Myocyte (in vitro differentiated cells): ENCODE measurements at places on chromosomes 5 and 9. TPM values are rescaled to one million over a fixed set of nuclear protein-coding genes. Genes with fewer than 3 reads are reported as not detected.

GRCh38 chr5:145980259-145980658, 43.9 kb downstream of the SH3RF2 start:
- no peak for DNase-seq

DNA sequence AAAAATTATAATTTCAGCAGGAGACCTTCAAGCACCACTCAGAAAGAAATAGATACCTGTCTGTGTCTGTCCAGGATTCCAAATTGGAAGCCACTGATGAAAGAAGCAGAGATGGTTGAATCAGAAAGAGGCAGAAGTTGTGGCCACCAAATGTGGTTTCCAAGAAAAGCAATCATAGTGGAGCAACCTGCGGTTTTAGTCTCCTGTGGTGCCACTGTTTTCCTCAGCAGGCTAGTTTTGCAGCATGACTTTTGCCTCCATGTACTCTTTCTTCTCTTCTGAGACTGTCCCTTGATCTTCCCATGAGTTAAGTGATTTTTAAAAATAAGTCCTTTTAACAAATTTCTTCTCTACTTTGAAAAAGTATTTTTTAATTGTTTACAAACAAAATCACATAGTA, 535.8 kb downstream of the CYLC2 start:
- no peak for DNase-seq

DNA sequence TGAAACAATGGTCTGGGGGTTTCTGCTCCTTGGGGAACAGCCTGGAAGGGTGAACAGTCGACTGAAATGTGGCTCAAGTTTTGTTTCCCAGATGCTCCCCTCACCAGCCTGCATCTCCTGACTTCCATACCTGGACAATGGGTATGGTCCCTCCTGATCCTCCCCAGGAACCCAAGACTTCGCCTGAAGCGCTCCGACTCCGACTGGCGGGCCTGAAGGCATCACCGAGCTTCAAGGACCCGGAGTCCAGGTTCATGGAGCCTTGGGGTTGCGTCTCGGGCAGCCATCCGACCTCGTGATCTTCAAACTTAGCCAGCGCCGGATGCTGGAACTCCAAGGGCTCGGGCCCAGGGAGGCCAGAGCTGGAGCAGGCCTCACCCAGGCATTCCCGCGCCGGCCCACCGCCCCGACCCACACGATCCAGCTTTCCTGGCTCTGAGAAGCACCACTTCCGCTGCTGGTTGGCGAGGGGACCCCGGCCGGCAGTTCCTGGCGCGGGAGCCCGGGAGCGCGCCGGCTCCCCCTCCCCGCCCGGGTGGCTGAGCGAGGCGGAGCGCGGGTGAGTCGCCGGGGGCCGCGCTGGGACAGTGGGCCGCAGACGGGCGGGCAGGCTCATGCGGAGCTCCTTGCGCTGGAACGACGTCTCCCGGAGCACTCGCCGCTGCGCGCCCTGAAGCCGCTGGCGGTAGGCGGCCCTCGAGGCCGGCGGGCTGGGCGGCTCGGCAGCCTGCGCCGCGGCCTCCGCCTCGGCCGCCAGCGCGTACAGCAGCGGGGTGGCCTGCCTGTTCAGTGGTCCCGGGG, 5.2 kb downstream of the SHROOM1 start:
- DNase-seq: no peak

- DNase-seq: no peak
These were observed 102.6 kb downstream of the WNK2 start for GRCh38 chr9:93286252-93287188.

DNA sequence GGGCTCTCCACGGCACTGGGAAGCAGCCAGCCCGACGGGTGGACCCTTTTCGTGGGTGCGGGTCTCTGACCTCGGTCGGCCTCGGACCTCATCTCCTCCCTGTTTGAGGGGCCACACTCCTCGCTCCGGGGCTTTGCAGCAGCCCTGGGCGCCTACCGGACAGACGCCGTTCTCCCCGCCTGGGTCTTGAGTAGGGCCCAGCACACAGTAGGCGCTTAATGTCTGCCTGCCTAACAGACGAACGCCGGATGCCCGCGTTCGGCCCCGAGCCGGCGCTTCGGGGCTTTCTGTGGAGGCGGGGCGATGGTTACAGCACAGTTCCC, 842 bp upstream of the GTF3C5 start:
- DNase-seq: no peak

DNA sequence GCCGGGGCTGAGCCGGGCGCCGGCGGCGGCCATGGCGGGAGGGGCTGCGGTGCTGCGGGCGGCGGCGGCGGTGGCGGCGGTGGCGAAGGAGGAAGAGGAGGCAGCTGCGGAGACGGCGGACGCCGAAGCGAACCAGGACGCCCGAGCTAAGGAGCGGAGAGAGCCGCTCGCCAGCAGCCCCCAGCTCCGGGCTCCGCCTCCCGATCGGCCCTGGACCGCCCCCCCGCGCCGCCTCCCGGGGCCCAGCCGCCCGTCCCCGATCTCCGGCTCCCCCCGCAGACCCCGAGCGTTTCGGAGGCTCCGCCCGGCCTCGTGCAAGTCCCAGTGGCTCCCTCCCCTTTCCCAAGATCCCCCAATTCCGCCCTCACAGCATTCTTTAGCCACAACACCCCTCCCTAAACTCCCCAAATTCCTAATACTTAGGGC, at the start of gene ASTN2:
ASTN2 (minus strand) TSS at position 152 of the 426 bp plus-strand sequence; CDS start at position 33, 119 bp downstream.
- DNase-seq: peak; percentile 44

PCDHGC3 gene
- total RNA-seq: 137 and 170 TPM in 2 replicates
